ENCODE measurements at places on chromosomes 13 and 19. TPM values are rescaled to one million over a fixed set of nuclear protein-coding genes. Genes with fewer than 3 reads are reported as not detected.

KEAP1 gene
- 64.3 TPM for polyA plus RNA-seq

IGFL1 gene
- not detected for polyA plus RNA-seq

PDX1 gene
- not detected for polyA plus RNA-seq

CGB1 gene
- polyA plus RNA-seq, result not detected

ZNF460 gene
- polyA plus RNA-seq, result 13.0 TPM

ZNF177 gene
- 2.3 TPM for polyA plus RNA-seq

RNF225 gene
- polyA plus RNA-seq, result not detected

LRCH1 gene
- 17.4 TPM for polyA plus RNA-seq

FAM83E gene
- not detected for polyA plus RNA-seq

TBXA2R gene
- 0.99 TPM for polyA plus RNA-seq

GZMM gene
- not detected for polyA plus RNA-seq

F2RL3 gene
- polyA plus RNA-seq, result not detected

SIGLECL1 gene
- not detected for polyA plus RNA-seq

CDX2 gene
- polyA plus RNA-seq, result not detected

TTC9B gene
- polyA plus RNA-seq, result not detected

SPTBN4 gene
- 1.9 TPM for polyA plus RNA-seq

TEKTIP1 gene
- polyA plus RNA-seq, result not detected

DHDH gene
- 0.48 TPM for polyA plus RNA-seq

KLK12 gene
- polyA plus RNA-seq, result not detected

All from AG04450 (cell line).